Left lobe of liver (tissue), 2 donors: ENCODE measurements at places on chromosomes 7 and 10. TPM values are rescaled to one million over a fixed set of nuclear protein-coding genes. Genes with fewer than 3 reads are reported as not detected.

The TMEM196 gene
- total RNA-seq: not detected

The CFAP69 gene
- total RNA-seq: 1.7 TPM

The VWA2 gene
- total RNA-seq: 0.05 TPM

The UPK3BL2 gene
- 8.5 TPM for total RNA-seq

The MASTL gene
- total RNA-seq: 2.6 TPM

The DNA2 gene
- 3.5 TPM for total RNA-seq

The NUTM2E gene
- total RNA-seq: 0.08 TPM

The ZNF503 gene
- total RNA-seq: 7.3 TPM

The SEMA3C gene
- total RNA-seq: 0.86 TPM

The PCDH15 gene
- total RNA-seq: not detected

The AP3M1 gene
- 14.6 TPM for total RNA-seq

The MORN4 gene
- total RNA-seq: 0.81 TPM

The ZNF12 gene
- total RNA-seq: 12.8 TPM

The LRRC61 gene
- total RNA-seq: 14.0 TPM

The CPN1 gene
- total RNA-seq: 46.9 TPM

The RBP3 gene
- total RNA-seq: not detected

The SEC61A2 gene
- total RNA-seq: 6.2 TPM

The SLK gene
- total RNA-seq: 8.7 TPM

The CUL2 gene
- 12.3 TPM for total RNA-seq

The INHBA gene
- total RNA-seq: 2.6 TPM

The SFTPD gene
- total RNA-seq: 0.73 TPM

The OR13A1 gene
- not detected for total RNA-seq

The RAMP3 gene
- 5.8 TPM for total RNA-seq

The GIMAP8 gene
- total RNA-seq: 4.4 TPM

The STOX1 gene
- total RNA-seq: 0.60 TPM
